Daoy (cell line): ENCODE measurements at places on chromosomes 3 and 15. TPM values are rescaled to one million over a fixed set of nuclear protein-coding genes. Genes with fewer than 3 reads are reported as not detected.

The TICRR gene
- 7.0 and 10.0 TPM in 2 replicates for total RNA-seq

The ADAMTS7 gene
- 1.1 and 1.8 TPM in 2 replicates for total RNA-seq

The SEMA3B gene
- total RNA-seq, result 2.6 and 5.0 TPM in 2 replicates

The RYR3 gene
- total RNA-seq, result 0.74 and 4.7 TPM in 2 replicates

The COL6A6 gene
- total RNA-seq, result 0.21 and 0.63 TPM in 2 replicates

The CSPG5 gene
- 1.3 and 2.0 TPM in 2 replicates for total RNA-seq

The GPR27 gene
- total RNA-seq, result 2.5 and 5.0 TPM in 2 replicates

The SEMA3G gene
- total RNA-seq, result 0.34 TPM in 1 of 2 replicates, not detected in the other

The HCLS1 gene
- 0.68 and 1.3 TPM in 2 replicates for total RNA-seq

The TUSC7 gene
- not detected in 2 replicates for total RNA-seq

The THRB gene
- total RNA-seq, result 0.15 and 0.86 TPM in 2 replicates

The IFT80 gene
- 15.7 and 36.5 TPM in 2 replicates for total RNA-seq

- DNase-seq, result peak; percentile 15
These were observed 45.8 kb upstream of the FSIP1 start for GRCh38 chr15:39828374-39828931.

DNA sequence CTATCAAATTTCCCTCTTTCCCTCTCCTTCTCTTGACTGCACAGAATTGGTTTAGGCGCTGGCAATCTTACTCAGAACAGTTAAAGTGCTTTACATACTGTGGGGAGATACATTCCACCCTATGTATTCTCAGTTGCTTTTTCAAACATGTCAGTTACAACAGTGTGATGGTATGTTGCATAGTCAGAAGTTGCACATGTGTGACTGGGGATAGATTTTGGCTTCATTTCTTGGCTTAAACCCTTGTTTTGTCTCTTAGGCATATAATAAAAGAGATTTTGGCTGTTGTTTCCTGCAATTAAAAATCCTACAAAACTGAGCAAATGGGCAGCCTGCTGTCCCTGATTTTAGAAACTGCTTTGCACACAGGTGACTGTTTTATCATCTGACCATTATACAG, 86.7 kb downstream of the PIK3R4 start:
- DNase-seq, result no peak

GRCh38 chr15:77720173-77720572, 87.5 kb upstream of the LINGO1 start:
- no peak for DNase-seq

GRCh38 chr15:47990821-47991220, 130.0 kb upstream of the SLC24A5 start:
- DNase-seq, result no peak

GRCh38 chr15:50880651-50881114, 27.8 kb upstream of the AP4E1 start:
- peak; percentile 28 for DNase-seq

- DNase-seq, result no peak
These were observed 298.3 kb downstream of the ROBO2 start for GRCh38 chr3:77338195-77338594.

DNA sequence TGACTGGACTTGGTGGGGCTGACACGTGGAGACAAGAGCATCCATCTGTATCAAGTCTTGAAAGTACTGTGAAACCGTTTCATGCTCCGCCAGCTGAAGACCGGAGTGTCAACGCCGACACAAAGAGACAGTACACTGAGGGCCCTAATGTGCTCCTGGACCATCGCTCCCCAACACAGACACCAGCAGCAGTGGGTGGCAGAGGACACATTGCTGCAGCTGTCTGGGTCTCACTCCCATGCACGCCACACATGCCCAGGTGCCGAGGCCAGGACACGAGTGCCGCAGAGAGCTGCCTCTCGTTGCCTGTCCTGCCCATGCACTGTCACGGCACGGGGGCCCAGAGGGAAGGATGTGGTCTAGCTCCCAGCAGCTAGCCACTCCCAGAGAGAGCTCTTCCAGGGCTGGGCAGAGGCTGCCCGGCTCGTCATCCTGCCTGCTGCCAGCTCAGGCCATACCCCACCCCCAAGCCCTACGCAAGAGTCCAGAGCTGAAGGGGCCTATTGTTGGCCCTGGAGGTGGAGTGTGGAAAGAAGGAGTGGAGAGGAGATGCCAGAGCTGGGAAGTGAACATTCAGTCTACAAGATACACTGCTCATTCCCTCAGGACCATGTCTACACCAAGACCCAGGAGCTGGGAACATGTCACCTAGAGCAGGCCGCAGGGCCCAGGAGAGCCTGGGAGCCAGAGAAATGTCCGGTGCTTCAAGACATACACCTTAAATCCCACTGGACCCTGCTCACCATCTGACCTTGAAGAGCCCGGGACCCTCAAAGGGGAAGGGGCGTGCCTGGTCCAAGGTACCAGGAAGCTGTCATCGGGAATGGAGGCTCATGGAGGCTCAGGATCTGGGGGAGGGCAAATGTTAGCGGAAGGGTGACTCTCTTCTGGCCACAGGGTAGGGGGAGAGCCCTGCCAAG, 7.7 kb downstream of the TNK2 start:
- peak; percentile 90 for DNase-seq

GRCh38 chr3:135192929-135193328, 397.9 kb downstream of the EPHB1 start:
- peak; percentile 20 for DNase-seq

DNA sequence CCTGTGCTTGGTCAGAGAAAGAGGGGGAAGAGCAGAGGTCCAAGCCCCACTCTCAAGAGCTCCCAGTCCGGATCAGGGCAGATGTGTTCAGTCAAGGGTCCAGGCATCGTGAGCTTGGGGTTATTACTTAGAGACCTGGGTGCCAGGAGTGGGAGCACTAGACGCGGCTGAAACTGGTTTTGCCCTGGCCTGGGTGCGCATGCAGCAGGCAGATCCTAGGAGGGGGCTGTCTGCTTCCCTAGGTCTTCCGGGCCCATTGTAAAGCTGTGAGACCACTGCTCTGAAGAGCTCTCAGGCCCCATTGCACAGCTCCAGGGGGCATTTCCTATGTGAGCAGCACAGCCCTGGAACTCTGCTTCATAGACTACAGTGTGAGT, 204.9 kb upstream of the LINGO1 start:
- no peak for DNase-seq

- DNase-seq, result no peak
These were observed 79.8 kb upstream of the FNDC3B start for GRCh38 chr3:171959532-171960089.

DNA sequence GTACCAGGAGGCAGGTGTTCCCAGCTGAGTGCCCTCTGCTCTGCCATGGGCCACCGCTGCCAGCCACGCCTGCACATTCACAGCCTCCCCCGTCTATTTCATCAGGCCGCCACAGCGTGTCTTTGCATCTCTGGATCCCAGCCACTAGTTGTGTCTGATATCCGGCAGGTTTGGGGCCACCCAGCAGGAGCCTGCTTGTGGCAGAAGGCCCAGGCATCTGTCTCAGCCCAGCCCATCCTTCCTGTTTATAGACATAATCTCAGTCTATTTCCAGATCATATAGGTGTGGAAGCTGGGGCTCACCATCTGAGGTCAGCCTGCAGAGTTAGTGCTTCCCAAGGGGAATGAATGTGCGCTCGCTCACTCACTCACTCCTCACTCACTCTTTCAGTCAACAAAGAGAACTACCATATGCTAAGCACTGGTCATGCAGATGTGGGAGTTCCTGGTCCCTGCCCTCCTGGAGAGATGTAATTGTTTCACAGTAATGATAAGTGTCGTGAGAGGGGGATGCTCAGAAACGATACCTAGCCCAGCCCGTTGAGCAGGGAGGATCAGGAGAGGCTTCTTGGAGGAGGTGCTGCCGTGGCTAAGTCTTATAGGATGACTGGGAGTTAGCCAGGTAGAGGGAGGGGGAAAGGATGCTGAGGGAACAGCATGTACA, 60.6 kb downstream of the FGD5 start:
- DNase-seq, result peak; percentile 42

DNA sequence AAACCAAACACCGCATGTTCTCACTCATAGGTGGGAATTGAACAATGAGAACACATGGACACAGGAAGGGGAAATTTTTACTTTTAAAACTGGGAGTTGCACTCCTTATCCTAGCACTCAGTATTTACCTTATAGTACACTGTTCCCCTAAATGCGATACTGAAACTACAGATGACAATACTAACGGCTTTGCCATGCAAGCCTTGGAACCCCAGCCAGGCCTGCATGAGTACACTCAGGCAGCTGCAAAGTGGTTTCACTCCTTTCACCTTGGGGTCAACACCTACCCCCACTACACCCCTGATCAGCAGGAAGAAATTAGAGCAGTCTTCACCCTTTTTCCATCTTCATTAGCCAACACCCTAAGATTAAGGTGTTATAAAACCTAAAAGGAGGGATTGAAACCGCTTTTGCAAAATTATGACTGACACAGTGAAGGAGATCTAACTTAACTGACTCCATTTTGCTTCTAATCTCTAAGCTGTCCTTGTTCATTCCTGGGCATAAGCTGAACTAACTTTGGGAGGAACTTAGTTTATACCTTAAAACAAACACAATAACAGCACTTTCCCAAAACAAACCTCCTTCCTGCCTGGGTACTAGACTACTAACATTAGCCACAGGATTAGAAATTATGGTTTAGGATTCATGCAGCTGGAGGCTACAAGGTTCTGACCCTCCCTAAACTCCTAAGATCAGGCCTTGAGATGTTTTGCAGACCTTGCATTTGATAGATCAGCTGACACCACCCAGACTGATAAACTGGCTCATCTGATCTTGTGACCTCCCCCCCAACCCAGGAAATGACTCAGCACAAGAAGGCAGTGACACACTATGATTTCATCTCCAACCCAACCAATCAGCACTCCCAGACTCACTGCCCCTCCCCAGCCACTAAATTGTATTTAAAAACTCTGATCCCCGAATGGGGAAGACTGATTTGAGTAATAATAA, 452.1 kb upstream of the PPP2R3A start:
- DNase-seq, result peak; percentile 78

DNA sequence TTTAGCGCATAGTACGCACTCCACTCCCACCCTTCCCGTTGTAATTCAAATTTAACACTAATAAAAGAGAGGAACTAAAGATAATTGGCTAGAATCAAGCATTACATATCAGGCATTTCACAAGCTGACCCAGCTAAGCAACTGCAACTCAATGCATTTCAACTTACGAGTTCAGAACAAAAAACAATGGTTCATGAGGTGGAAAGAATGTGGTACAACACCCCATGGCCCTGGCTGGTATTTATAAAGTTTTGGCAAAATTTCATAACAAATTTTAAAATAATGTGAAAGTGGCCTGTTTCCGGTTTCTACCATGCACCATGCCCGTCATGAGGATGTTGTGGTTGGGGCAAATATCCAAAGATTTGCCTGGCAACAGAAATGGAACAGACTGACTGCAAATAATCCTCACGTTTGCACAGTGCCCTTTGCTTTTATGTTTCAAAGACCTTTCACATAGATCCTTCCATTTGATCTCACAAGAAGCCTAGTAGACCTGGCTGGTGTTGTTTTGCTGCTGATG, 455.3 kb upstream of the NR2F2 start:
- peak; percentile 29 for DNase-seq

- DNase-seq, result peak; percentile 54
These were observed 53.7 kb downstream of the PIK3CB start for GRCh38 chr3:138781012-138781470.

DNA sequence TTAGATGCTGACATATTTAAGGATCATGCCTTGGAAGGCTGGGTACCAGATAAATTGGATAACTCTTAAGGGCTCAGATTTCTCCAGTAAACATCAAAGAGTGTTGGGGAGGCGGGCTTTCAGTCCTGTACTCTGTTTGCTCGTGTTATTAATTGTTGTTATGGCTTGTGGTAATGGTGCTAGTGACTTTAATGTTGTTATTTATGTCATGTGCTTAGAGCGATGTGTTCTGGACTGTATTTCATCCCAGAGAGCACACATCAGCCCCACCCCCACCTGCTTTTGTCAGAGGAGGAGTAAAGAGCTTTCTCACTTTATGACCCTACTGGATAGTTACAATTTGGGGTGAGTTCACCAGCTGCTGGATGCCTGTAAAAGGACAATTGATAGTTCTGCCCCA, 386.3 kb downstream of the EPHB1 start:
- no peak for DNase-seq

DNA sequence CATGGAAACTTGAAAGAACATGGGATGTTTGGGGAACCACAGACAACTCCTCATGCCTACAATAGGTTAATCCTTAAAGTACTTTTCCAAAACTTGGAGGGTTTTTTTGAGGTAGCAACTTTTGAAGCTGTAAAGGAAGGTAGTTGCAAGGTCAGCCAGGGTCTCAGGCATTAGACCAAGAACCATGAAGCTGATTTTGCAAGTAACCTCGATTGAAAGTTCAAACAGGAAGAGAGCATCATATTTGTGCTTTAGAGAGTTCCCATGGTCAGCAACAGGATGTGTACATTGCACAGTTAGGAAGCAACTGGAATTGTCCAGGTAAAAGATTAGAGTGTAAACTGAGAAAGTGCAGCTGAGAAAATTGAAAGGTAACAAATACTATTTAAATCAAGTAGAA, 199.8 kb upstream of the NR2F2 start:
- no peak for DNase-seq
